ENCODE measurements at places on chromosomes 1 and 21.

- no peak for DNase-seq
Measured at GRCh38 chr1:212351588-212352362, 62.9 kb downstream of the PACC1 start.

DNA sequence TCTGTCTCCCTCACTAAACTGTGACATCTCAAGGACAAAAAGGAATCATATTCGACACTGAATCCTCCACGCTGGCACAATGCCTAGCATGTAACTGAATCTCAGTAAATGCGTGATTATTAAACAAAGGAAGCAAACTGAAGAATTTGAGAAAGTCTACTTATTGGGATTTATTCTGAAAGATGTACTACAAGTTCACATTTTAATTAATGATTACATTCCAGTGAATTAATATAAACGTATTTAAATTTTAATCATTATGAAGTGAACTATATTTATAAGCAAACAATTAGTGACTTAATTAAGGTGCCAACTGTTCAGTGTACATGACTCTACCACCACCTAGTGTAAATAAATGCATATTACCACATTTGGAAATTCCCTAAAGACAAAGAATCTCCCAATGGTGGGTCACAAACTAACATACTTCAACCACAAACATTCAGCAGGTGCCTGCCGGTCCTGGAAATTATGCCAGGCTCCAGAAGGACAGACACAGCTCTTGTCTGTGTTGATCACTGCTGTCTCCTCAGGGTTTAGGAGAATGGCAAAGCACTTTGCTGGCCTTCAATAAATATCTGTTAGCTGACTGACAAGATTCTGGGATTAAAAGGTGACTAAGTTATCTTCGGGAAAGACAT, 56.3 kb downstream of the SMYD3 start:
- peak; percentile 37 for DNase-seq

DNA sequence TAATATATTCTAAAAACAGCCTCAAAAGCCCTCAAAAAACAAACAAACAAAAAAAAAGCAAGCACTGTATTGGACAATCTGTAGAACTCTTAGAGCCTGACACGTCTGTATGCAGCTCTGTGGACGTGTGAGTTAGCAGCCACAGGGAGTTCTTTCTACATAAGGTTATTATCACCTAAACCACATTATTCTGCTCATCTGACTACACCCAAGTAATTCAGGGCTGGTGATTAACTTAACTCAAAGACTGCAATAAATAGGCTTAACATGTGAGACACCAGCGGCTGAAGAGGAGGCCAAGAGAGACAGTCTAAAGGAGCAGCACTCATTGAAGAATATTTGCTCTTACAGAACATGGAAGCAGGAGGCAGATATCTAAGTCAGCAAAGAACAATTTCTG, 316.0 kb downstream of the VAV3 start:
- no peak for DNase-seq

- no peak for DNase-seq
Measured at GRCh38 chr1:58722414-58722813, 22.6 kb upstream of the MYSM1 start.

GRCh38 chr1:107181253-107181969, 40.6 kb downstream of the NTNG1 start:
- no peak for DNase-seq

- peak; percentile 62 for DNase-seq
Measured at GRCh38 chr1:226064816-226065248, 2.3 kb downstream of the H3-3A start.

DNA sequence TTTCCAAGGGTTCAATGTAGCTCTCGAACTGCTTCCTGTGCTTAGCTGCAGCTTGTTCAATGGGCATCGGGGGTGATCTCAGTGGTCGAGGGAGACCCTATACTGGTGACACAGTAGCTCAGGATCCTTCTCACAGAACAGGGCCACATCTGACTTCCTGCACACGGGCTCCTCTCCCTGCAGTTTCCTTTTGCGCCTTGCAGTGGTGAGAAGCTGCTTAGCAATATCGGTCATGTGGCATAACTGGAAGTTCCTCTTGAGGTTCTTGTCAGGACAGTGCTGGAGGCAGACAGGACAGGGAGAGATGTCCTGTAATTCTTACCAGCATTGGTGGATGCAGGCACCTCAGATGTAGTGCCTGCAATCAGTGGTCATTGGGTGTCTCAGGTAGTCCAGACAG, 140.5 kb upstream of the MAP1LC3C start:
- DNase-seq, result no peak

GRCh38 chr1:155081472-155082300, 3.0 kb downstream of the EFNA3 start:
- no peak for DNase-seq

- no peak for DNase-seq
Measured at GRCh38 chr1:25028907-25029599, 99.0 kb upstream of the RUNX3 start.

GRCh38 chr1:39852214-39852791, 31.0 kb downstream of the TRIT1 start:
- peak; percentile 23 for DNase-seq

GRCh38 chr1:147722124-147722523, 38.3 kb downstream of the GJA5 start:
- no peak for DNase-seq

- peak; percentile 57 for DNase-seq
Measured at GRCh38 chr1:151513626-151514121, 2.5 kb downstream of the CGN start.

- DNase-seq, result no peak
Measured at GRCh38 chr1:234724516-234725176, 114.7 kb upstream of the IRF2BP2 start.

All from RWPE1 (cell line).